ENCODE measurements at places on chromosomes 5 and 9.

GRCh38 chr5:154273028-154273617 lies 82.6 kb downstream of the GALNT10 start:
- DNase-seq, result no peak

GRCh38 chr9:132041798-132042197 lies 37.9 kb downstream of the MED27 start:
- DNase-seq, result no peak

DNA sequence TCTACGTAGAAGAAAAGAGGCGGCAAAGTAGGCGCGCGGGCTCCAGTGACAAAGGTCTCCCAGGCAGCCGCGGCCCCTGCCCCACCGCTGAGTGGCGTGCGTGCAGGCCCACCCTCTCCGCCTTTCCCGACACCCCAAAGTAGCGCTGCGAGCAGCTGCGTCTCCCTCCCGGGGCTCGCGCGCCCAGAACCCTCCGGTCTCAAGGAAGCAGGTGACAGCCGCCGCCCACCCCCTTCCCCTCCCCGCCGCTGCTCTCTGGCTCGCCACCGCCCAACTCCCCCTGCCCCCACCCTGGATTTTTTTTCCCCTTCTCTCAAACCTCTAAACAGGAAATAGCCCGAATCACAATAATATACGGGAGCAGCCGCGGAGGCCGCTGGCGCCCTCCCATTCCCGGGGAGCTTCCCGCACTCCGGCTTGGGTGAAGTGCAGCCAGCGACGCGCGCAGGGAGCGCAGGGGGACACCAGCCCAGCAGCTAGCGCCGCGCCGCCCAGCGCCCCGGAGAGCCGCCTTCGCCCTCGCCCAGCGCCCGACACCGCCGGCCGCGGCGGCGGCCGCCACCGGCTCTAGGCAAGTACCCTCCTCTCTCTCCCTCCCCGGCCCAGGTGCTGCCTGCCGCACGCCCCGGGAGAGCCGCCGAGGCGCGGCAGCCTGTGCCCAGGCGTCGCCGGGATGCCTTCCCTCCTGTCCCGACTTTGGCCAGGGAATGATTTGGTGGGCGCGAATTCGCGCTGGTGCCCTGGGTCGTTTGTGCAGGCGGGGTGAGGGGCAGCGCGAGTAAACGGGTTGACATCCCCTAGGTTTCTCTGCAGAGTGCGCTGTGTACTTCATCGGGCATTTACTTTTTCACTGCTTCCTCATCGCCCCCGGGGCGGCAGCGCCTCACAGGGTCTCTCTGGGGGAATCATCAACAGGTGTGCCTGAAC lies 52.7 kb upstream of the TJP2 start:
- DNase-seq, result peak; percentile 69

GRCh38 chr5:63928451-63928850 lies 33.8 kb downstream of the HTR1A start:
- no peak for DNase-seq

- no peak for DNase-seq
Measured at GRCh38 chr5:177290816-177291596, 12.5 kb downstream of the RAB24 start.

GRCh38 chr5:147613359-147613758 lies 103.5 kb upstream of the DPYSL3 start:
- DNase-seq, result no peak

GRCh38 chr5:116378007-116378776 lies 196.4 kb downstream of the SEMA6A start:
- DNase-seq, result no peak

- no peak for DNase-seq
Measured at GRCh38 chr9:131218370-131218769, 57.9 kb downstream of the FAM78A start.

DNA sequence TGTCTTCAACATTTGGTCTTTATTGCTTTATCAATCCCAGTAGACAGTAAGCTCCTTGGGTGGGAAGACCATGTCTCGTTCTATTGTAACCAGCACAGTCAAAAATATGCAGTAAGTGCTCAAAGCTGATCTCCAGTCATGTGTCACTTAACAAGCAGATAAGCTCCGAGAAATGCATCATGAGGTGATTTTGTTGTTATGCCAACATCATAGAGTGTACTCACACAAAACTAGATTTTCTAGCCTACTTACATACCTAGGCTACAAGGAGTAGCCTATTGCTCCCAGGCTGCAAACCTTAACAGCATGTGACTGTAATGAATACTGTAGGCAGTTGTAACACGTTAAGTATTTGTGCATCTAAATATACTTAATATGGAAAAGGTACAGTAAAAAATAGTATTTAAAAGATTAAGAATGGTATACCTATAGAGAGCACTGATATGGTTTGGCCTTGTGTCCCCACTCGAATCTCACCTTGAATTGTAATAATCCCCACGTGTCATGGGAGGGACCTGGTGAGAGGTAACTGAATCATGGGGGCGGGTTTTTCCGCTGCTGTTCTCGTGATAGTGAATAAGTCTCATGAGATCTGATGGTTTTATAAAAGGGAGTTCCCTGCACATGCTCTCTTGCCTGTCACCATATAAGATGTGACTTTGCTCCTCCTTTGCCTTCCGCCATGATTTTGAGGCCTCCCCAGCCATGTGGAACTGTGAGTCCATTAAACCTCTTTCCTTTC lies 39.8 kb upstream of the PCSK5 start:
- no peak for DNase-seq

- DNase-seq, result peak; percentile 48
Measured at GRCh38 chr9:134622896-134623257, 18.7 kb upstream of the COL5A1 start.

DNA sequence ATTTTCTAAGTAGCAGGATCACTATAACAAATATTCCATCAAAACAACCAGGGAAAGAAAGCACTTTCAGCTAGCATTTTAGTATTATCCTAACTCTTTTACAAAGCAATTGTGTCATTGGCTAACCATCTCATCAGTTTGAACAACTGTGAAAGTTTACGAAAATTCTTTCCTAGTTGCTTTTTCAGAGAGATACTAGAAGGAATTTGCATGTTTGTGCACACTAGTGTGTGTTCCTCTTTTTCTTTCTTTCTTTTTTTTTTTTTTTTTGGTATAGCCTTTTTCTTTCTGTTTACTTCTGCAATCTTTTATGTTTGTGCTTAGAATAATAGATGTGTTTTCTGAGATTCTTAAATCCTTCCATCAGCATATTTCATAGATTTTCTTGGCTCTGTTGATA lies 124.7 kb upstream of the SEMA6A start:
- DNase-seq, result no peak

DNA sequence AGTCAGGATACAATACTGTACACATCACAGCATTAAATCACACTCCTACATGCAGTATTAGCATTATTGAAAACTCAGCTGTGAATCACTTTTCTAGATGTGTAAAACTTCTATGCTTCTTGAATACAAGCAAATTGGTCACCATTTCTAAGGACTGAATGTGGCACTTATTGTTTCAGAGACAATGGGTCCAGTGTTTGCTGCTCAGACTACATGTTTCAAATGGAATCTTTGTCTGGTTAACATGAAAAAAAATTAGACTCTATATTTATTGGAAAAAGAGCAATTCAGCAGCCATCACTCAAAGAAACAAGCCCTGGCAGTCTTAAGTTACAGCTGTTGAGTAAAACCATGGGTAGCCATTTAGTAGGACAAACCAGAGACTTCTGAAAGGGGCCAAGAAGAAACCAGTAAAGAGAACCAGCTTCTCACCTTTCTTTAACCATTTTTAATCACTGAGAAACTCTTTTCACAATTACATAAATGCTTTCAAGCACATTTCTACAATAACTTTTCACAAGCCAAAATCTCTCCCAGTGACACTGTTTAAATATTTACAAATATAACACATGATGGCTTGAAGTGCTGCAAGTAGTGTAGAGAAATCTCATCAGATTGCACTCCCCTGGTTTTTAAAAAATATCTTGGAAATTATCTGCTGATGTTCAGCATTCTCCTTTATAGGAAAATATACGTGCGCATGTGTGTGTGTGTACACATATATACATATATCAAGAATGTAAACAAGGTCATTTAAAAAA lies 35.2 kb downstream of the OR2K2 start:
- no peak for DNase-seq

GRCh38 chr5:9716838-9717281 lies 86.7 kb upstream of the TAS2R1 start:
- no peak for DNase-seq

GRCh38 chr5:32445831-32446614 lies 1.5 kb upstream of the ZFR start:
- no peak for DNase-seq

DNA sequence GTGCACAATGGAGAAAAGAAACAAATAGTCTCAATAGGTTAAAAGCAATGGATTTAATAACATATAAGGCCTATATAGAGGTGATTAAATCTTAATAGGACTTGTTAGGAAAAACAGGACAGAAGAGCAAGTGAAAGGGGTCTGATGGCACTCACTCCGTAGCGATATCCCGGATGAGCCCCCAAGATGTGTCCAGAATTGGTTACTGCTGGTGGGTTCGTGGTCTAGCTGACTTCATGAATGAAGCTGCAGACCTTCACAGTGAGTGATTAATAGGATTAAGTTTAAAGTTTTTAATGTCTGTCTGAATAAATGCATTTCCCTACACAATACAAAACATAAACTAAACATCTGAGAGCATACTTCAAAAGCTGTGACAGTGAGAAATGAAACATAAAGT lies 110.4 kb upstream of the FAM174A start:
- no peak for DNase-seq

GRCh38 chr5:95842854-95843544 lies 20.5 kb upstream of the GLRX start:
- peak; percentile 85 for DNase-seq

DNA sequence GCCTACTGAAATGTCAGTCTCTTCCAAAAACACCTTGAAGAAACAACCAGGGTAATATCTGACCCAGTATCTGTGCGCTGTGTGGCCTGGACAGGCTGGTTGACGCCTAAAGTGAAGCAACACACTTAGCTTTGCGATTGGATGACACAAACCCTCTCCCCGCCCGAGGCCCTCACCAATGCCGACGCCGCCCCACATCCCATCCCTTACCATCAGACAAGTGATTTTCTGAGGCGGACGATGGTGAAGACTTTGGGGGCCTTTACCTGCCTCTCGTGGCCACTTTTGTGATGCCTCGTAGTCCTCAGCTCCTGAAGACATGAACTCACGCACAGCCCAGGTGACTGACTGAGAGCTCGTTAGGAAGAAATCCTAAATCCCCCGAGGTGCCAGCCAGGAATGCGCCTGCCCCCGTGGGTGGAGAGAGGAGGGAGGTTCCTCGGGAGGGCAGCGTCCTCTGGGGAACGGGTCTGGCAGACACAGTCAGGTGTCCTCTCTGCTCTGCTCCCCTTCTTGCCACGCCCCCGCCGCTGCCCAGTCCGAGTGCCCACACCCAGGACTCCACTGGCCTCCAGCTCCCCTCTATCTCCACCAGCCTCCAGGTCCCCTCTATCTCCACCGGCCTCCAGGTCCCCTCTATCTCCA lies 31.0 kb upstream of the RXRA start:
- DNase-seq, result no peak

DNA sequence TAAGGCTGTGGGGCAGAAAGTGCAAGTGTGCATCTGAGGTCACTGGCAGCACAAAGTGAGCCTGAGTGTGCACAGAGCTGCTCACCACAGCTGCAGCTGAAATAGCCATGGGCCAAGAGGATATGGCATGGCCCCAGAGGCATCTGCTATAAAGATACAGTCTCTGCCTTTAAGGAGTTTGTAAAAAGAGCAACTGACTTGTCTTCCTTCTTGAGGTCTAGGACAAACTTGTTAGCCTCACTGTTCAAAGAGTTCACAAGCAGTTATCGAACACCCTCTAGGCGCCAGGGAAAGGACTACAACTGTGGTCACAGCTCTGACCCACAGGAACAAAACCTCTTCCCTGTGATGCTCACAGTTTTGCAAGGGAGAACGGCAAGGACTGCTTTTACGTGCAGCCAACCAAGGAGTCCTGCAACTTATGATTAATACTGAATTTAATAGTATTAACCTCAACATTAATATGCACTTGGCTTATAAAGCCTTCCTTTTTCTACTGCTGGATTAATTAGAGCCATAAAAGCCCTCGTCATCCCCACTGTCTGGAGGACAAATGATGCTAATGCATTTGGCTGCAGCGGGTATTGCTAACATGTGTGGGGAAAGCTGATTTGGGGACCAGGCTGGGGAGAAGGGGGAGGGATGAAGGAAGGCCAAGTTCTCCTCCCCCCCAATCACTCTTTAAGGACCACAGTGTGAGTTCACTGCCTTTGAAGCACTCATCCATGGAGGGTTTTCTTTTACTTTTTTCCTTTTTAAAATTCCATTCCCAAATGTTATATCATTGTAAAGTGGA lies 189.8 kb upstream of the TRIM32 start:
- no peak for DNase-seq
